ENCODE measurements at places on chromosomes 4 and X.
A peak's percentile ranks its signal among the peaks of the same experiment; 100 is the strongest.

DNA sequence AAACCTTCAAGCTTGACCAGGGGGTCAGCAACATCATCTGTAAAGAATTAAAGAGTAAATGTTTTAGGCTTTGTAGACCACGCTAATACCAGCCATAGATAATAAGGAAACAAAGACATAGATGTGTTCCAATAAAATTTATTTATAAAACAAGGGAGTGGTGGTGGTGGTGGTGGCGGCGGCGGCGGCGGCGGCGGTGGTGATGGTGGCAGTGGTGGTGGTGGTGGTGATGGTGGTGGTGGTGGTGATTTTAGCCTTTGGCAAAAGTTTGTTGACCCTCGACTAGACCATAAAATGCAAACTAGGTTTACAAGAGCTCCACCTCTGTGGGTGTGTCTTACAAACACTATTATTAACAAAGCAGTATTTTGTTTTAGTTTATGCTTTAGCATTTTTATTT, 222.3 kb upstream of the SPOCK3 start:
- DNase-seq: no peak

- DNase-seq: no peak
Observed at GRCh38 chrX:148043271-148043855, 62.2 kb downstream of the FMR1NB start.

DNA sequence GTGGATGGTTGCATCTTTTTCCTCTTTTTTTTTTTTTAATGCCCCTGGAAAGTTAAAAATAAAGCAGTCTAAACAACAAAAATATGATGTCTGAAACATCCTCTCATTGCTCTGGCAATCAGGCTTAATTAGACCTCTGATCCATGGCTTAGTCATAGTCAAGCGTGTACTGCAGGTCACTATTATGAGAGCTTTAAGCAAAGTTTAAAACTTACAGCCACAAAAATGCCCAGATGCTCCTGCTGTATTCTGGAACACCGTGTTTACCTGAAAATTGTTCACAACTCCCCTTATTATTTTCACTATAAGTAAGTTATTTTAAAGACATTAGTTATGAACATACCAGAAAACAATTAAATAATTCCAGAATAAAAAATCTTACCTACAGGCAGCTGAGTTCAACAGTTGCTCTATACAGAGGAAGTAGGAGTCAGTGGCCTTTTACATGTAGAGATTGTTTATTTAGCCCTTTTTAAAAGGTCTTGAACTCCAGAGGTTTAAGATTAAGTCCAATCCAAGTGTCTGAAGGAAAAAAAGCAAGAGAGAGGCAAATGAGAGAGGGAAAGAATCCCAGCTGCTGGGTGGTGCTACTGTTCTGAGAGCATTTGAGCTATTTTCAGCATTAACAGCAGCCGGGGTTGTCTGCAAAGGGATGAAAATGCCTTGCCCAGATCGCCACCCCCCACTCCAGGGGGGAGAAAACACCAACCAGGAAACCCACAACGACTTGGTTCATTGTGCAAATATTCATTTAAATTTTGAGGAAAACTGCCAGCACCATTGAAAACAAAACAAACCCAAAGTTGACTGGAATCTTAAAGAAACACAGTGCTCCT, 36.9 kb downstream of the SORBS2 start:
- DNase-seq: no peak

DNA sequence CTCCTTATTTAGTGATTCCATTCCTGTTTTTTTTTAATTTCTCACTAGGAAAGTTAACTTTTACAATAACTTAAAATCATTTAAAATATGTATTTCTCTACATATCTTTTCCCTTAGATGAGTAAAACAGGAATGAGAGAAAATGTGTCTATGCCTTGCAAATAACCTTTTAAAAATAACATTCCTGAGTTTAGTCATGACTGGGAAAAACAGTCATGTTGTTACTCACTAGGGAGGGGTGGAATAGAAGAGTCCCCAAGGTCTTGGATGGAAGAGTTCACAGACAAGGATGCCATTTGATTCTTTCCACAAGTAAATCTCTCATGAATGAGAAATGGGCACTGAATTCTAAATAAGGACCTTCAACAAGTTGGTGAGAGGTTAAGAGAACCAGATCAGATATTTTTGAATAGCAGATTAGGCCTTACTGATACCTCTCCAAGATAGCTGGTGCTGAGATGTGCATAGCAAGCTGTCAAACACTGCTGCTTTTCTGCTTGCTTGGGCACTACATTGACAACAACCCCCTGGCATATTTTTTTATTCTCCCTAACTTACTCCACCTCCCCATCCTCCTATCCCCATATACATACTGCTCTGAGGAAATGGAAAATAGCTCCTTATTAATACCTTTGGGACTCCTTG, 25.1 kb downstream of the UGDH start:
- DNase-seq: no peak

- DNase-seq: no peak
Observed at GRCh38 chr4:148982200-148982599, 540.0 kb upstream of the NR3C2 start.

- no peak for DNase-seq
Observed at GRCh38 chr4:81688085-81688484, 216.4 kb upstream of the RASGEF1B start.

DNA sequence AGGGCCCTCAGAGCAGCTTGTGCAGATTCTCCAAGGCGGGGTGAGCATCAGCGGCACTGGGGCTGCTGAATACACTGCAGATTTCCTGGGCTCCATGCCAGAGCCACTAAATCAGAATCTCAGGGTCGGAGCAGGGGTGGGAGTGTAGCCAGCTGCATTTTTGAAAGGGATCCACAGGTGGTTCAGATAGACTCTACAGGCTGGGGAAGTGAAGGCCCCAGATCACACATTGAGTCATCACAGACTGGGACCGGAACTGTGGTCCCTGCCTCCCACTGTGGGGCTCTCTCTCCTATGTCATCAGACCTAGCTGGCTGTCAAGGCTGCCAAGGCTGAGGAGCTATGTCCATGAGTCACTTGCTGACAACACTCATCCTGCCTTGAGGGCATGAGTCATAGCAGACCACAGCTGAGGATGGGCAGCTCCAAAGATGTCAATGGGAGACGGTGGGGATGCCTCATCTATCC, 162.3 kb upstream of the MAMLD1 start:
- peak; percentile 3 for DNase-seq

GRCh38 chr4:122785099-122785498, 41.5 kb upstream of the FGF2 start:
- DNase-seq: no peak

DNA sequence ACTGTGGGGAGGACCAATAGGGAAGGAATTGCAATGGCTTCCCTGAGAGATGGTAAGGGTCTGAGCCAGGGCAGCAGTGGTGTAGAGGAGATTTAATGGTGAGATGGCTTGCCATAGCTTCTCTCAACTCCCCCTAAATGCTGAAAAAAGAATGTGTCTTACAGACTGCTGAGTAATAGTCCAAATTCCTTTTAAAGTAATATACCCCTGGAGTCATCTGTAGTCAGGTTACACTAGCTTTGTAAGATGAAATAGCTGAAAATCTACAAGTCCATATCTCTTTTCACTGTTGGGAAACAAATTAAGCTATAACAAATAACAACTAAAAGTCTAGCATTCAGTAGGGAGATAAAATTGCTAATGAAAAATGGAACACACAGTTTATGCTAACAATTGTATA, 33.5 kb downstream of the MAPK10 start:
- no peak for DNase-seq

GRCh38 chr4:145887241-145887991, 51.2 kb downstream of the ZNF827 start:
- DNase-seq: no peak

DNA sequence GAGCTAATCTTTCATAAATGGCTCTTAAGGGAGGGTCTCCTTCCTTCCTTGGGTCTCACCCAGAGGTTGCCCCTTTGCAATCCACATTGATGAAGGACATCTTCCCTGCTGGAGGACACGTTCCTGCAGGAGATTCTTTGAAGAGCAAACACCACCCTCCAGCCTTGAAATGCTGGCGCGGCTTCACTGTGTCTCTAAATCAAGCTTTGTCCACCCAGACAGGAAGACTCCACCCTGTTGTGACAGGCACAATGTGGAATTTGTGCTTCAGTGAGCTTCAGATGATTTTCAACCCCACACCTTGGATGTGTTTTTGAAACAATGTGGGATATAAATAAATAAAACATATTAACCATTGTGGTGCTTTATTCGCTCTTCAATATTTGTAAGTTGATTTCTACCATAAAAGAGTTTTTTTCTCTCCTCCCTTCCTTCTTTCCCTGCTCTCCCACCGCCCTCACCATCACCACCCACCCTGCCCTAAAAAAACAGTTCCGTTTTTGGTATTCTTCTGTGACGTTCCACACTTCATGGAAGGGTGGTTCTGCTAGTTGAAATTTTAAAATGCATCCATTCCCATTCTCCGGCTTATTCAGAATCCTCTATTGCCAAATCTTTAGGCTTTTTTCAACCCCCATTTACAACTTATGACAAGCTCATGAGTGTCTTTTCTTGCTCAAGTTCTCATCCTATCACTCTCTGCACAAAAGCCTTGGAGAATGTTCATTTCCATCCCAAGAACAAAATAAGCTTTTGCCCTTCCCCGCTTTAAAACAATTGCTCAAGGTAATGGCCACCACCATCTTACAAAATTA, 264.3 kb downstream of the RAPGEF2 start:
- no peak for DNase-seq

DNA sequence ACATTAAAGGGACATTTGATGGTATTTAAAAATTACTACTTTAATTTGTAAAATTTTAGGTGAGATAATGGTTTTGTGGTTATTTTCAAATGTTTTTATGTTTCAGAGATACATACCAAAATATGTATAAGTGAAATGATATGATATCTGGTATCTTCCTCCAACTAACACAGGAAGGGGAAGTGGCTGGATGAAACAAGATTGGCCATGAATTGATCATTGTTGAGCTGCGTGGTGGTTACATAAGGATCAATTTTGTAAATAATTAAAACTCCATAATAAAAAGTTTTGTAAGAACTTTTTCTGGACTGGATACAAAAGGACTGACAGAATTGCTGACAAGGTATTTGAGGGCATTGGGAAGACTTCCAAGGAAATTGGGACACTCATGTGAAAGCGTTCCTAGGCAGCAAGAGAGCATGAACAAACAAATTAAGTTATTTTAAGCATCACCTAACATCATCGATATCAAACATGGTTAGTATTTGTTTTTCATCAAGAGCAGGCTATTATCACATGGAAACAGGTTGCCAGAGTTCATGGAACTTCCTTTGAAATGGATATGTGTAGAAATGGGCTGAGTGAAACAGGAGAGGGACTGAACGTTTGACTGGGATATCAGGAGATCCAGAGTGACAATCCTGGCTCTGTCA, 4.4 kb upstream of the PGM2 start:
- DNase-seq: no peak

- no peak for DNase-seq
Observed at GRCh38 chr4:13240066-13240465, 244.1 kb downstream of the RAB28 start.

- DNase-seq: no peak
Observed at GRCh38 chrX:44733931-44734330, 109.9 kb upstream of the DUSP21 start.

DNA sequence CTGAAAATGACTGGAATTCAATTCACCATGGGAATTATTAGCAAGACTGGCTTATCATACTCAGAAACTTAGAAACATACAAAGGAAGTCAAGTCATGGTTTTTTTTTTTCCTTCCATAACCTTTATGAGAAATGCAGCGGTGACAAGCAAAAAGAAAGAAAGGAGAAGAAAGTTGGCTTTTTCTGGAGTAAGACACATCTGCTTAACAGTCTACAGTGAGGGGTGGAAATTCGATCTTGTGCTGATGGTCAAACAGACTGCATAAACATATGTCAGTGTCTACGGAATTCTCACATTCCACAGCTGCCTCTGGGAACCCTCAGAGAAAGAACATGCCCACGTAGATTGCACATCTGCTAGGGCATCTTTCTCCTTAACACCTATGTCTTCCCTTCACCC, 54.6 kb downstream of the PROM1 start:
- no peak for DNase-seq

GRCh38 chr4:31343061-31343460, 622.9 kb downstream of the PCDH7 start:
- no peak for DNase-seq

GRCh38 chr4:22504447-22504846, 11.4 kb downstream of the ADGRA3 start:
- no peak for DNase-seq

GRCh38 chrX:74250574-74250973, 53.4 kb upstream of the ZCCHC13 start:
- DNase-seq: no peak

DNA sequence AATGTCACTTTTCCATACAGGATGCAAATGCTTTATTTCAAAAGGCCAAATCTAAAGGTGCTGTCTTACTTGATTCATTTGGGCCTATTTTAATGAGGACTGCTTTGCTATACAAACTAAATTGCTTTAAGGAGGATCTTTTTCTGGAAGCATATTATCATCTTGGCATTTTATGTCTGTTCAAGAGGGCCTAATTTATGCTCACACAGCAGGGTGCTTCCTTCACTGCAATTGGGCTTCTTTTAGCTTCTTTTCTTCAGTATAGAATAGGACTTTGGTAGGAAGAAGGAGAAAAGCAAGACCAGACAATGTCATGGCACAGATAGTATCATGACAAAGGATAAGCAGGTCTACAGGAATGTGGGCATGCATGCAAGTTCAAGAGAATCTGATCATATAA, 222.4 kb upstream of the ANKRD50 start:
- DNase-seq: no peak

DNA sequence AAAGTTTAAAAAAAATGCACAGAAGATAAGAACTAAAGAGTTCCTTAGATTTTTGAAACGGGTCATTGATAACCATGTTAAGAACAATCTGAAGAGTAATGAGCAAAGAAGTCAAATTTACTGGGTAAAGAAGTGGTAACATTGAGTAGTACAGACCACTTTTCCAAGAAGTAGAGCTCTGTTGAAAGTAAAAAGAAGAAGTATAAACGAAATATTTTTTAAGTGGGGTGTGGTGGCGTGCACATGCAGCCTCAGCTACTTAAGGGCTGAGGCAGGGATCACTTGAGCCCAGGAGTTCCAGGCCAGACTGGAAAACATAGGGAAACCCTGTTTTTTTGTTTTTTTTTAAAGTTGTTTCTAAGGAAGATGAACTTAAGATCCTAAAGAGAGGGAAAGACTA, 68.5 kb downstream of the UBA6 start:
- no peak for DNase-seq

GRCh38 chr4:163748449-163748848, 254.0 kb downstream of the TMA16 start:
- no peak for DNase-seq

GRCh38 chr4:53267026-53267425, 98.8 kb downstream of the SCFD2 start:
- no peak for DNase-seq

DNA sequence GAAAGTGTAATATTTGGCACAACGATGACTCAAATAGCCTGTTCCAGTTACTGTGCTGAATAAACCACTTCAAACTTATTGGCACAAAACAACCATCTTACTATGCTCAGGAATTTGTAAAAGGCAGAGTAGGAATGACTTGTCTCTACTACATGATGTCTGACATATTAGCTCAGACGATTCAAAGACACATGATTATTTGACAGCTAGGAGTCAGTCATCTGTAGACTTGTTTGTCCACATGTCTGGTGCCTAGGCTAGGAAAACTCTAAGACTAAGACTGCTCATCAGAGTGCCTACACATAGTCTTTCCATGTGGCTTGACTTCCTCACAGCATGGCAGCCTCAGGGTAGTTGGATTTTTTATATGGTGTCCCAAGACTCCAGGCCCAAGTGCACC, 154.5 kb downstream of the FANCB start:
- DNase-seq: no peak

GRCh38 chr4:61086357-61086756, 113.8 kb upstream of the ADGRL3 start:
- DNase-seq: no peak

GRCh38 chr4:73109493-73109892, 40.0 kb upstream of the COX18 start:
- no peak for DNase-seq

All from activated CD4-positive, alpha-beta T cell treated with anti-CD3 and anti-CD28 coated beads, Interleukin-2, amount 50 U/mL, for 4 hours (primary cell).